ENCODE measurements at places on chromosomes 5 and 9.

GRCh38 chr5:179267671-179268083, 77.6 kb downstream of the ADAMTS2 start:
- no peak for DNase-seq

DNA sequence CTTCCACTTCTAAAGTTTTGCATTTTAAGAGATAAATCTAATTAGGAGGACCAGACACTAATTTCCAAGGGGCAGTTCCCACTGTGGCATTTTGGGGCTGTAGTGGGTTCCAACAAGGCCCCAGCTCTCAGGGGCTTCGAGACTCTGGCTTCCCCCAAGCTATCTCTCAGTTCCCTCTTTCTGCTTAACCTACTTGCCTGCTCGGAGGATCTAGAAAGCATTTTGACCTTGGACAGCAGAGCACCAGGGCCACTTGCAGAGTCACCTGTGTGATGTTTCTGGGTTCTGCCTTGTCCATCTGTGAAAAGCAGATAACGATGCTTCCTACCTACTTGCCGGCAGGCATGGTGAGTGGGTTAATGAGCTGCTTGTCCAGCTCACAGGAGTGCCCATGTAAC, 175.4 kb downstream of the MED10 start:
- no peak for DNase-seq

- DNase-seq: no peak
Observed at GRCh38 chr5:13740471-13740870, 204.0 kb downstream of the DNAH5 start.

GRCh38 chr9:137685741-137686420, 67.1 kb downstream of the EHMT1 start:
- no peak for DNase-seq

DNA sequence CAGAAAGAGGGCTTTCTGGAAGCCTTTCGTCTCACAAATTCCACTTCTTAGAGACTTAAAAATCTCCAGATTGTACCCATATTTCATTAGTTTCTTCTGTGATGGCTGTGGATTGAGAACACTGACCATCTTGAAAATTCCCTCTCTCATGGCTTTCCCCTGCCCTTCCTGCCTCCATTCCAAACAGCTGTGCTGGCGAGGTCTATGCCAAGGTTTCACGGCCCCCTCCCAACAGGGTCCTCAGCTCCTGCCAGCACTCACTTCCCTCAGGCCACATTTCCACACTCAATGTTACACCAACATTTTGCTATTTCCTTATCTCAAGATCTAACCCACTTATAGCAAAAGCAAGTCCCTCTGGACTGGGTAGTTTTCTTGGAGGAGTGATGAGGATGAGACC, 40.3 kb upstream of the EQTN start:
- DNase-seq: no peak

DNA sequence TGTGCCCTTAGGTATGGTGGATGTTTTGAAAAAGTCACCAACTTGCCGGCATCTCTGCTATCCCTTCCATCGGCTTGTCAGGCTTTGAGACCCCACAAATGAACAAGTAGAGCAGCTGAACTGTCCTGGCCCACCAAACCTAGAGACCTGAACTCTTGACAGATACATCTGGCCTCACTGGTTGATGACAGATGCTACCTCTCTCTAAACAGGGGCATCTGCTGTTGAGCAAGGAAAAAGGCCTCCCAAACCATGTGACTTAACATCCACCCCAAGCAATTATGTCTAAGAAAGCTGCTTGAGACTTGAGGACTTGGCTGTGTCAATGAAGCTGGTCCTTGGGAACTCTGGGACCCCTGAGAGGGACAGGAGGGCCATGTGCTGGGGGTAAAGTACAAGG, 2.3 kb downstream of the CCNI2 start:
- no peak for DNase-seq

DNA sequence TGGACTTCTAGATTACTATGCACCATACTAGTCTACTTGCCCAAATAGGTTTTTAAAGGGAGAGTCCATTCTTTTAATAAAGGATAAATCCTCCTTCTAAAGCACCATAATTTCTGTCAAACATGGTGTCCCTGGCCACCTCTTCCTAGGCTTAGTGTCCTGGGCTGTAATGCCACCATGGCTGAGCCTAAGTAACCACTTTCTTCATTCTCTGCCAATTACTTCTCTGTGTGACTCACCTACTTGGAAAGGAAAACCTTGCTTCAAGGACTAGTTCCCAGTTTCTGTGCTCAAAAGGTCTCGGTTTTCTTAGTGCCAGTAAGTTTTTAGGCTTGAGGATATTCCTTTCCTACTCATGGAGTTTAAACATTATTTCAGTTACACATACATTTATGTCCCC, 273.4 kb downstream of the DENND1A start:
- DNase-seq: no peak

DNA sequence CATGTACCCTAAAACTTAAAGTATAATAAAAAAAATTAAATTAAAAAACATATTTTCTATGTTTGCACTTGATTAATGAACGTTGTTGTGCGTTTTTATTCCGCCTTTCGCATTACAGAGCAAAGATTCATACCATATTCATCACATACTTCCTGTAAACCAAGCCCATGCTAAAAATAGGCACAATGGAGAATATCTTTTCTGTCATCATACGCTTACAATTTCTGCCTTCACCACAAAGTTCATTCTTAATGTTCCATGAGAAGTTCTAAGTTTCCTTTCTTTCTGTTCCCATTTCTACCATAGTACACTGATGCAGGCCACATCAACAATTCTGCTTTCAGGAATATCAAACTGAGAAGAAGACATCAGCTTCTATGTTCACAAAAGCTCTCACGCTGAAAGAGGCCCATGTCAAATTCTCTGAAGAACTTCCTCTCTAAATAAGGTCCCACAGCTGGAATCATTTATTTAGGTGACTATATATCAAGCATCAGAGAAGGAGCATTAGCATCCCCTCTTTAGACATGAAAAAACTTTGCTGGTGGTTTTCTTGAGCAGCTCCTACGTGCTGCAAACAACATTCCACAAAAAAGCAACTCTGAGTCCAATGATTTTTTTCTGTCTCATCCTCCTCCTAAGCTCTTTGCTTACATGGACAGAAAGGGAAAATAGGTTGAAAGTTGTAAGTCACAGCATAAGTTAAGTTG, 456.4 kb downstream of the CDH10 start:
- DNase-seq: no peak

DNA sequence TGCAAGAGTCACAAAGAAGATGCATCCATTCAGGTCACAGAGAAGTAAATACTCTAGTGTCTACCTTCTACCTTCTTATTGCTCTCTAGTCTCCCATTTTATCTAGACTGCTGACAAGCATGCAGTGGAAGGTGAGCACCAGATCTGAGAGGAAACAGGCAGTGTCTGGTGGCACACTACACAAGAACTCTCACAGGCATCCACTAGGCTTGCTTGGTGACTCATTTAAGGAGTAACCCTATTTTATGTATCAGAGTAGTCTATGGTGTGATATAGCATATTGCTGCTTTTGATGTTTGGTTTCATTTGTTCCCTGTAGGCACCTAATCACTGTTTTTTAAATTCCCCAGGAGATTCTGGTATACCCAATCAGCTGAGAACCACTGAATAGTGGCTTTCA, 1.6 kb upstream of the THBS4 start:
- DNase-seq: no peak

GRCh38 chr5:144308174-144308573, 137.5 kb downstream of the KCTD16 start:
- DNase-seq: no peak

DNA sequence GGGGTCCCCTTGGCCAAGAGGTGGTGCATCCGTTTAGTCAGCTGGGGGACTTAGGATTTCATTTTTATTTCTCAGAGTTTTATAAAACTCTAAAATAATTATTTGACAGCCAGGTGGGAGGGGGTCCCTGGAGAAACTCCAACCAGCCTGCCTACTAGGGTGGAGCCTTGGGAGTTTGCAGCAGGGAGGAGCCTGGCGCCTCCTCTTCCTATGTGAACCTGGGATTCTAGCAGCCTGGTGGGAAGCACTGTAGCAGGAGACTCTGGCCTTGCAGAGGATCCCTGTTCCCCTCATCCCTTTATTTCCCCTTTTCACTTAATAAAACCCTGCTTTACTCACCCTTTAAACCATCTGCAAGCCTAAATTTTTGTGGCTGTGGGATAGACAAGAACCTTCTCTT, 50.8 kb downstream of the FXN start:
- no peak for DNase-seq
